ENCODE measurements at places on chromosomes 6 and 20.

DNA sequence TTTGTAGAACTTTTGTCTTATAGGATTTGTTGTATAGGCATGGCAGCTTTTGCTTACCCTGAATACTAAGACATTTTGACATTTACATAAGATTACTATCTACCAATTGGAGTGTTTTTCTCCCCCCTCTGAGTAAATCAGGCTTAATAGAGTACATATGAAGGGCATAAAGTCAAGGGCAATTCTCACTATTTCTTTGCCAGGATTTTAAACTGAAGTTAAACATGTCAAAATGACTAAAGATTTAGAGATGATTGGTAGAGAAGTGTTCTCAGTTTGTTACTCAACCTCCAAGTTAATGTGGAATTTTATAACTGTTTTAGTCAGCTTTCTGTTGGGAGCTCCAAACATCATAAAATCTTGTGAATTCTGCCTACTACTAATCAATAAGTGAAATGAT lies 157.8 kb downstream of the CDKAL1 start:
- no peak for DNase-seq

DNA sequence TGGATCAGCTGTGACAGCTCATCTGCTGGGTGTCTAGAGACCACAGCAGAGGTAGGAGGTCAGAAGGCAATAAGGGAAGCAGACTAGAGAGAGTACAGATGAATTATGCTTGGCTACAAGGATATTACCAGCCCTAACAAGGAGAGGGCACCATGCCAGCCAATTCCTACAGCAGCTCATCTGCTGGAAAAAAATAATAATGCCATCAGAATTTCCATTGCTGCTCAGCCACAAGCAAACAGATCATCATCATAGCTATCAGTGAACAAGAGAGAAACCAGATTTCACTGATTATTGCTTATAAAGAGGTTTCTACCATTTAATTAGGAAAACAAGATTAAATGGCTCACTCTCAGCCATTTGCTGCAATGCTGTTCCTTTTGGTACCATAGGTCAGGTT lies 66.5 kb downstream of the PSMG4 start:
- DNase-seq, result peak; percentile 48

- no peak for DNase-seq
Observed at GRCh38 chr6:45979311-45979710, 36.3 kb downstream of the CLIC5 start.

- peak; percentile 74 for DNase-seq
Observed at GRCh38 chr6:4253604-4254231, 118.3 kb upstream of the ECI2 start.

GRCh38 chr6:112503091-112503596 lies 156.0 kb downstream of the RFPL4B start:
- no peak for DNase-seq

GRCh38 chr6:139639507-139639906 lies 265.1 kb upstream of the CITED2 start:
- no peak for DNase-seq

- DNase-seq, result no peak
Observed at GRCh38 chr20:34337982-34338726, 24.9 kb upstream of the ITCH start.

GRCh38 chr6:154010371-154010770 lies 28.7 kb upstream of the OPRM1 start:
- DNase-seq, result no peak

GRCh38 chr6:76861403-76861802 lies 601.9 kb downstream of the HTR1B start:
- DNase-seq, result peak; percentile 26

- no peak for DNase-seq
Observed at GRCh38 chr6:166437661-166438060, 54.9 kb upstream of the MPC1 start.

GRCh38 chr6:90586546-90586835 lies 381 bp downstream of the MAP3K7 start:
- no peak for DNase-seq

DNA sequence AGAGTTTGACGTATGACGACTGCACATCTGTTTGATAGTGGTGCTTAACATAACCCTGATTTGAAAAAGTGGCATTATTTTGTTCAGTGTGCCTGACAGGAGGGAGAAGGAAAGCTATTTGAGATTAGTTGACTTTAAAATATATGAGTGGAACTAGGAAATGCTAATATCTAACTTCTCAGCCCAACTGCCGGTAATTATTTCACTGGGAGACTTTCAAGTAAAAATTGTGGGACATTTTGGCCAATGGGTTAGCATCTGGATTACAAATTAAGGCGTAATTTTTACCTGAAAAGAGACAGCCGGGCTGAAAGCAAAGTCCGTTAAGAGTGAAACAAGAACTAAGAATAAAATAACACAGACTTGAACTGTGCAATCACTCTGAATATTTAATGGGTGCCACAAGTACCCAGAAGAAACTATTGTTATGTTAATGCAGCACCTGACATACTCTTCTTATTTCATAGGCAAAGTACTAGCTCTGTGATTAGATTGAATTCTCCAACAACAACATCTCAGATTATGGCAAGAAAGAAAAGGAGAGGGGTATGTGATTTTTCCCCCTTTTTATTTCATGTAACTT lies 2.0 kb downstream of the HEY2 start:
- DNase-seq, result no peak

GRCh38 chr6:16901306-16901705 lies 140.0 kb upstream of the ATXN1 start:
- no peak for DNase-seq

GRCh38 chr20:39839399-39840119 lies 849.5 kb downstream of the MAFB start:
- DNase-seq, result no peak

- peak; percentile 6 for DNase-seq
Observed at GRCh38 chr6:105793130-105793529, 293.0 kb upstream of the PRDM1 start.

- no peak for DNase-seq
Observed at GRCh38 chr6:74366634-74367033, 670.6 kb downstream of the CD109 start.

- DNase-seq, result no peak
Observed at GRCh38 chr6:24536466-24536865, 41.7 kb downstream of the ALDH5A1 start.

- DNase-seq, result peak; percentile 63
Observed at GRCh38 chr20:25299806-25300205, 51.9 kb downstream of the PYGB start.

DNA sequence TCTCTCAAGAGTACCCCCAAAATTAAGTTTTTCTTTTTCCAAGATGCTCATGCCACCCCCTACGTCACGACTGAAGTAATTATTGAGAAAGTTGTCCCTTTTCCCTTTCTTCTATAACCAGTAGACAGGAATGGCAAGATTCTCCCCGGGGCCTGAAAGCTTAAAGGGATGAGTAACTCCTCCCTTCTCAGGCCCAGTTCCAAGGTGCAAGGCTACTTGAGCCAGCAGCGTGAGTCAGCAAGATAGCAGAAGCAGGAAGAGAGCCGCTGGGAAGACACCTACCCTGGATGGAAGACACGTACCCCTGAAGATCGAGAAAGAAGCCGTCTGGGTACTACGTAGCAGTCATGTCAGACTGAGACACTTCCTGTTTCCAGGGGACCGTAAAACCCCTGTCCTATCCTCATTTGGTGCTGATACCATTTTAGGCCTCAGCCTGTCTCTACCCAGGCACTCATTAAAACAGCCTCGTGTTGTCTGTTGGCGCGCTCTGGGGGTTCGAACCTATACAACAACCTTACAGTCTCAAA lies 241.0 kb downstream of the ADGRG6 start:
- DNase-seq, result peak; percentile 88

- DNase-seq, result no peak
Observed at GRCh38 chr6:116102873-116103272, 2.2 kb downstream of the NT5DC1 start.

DNA sequence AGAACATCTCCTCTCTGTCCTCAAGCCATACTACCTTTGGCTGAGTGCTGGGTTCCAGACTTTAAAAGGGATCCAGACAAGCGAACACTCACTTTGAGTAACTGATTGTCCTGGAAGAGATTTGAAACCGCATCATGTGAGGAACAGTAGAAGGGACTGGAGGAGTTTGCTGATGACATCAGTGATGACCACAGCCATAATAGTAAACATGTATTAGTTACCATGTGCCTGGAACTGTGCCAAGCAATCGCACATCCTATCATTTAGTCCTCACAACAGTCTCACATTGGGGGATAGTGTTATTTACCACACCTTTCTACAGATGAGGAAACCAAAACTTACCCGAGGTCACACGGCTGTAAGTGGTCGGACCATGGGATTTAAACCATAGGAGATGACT lies 39.8 kb downstream of the ARMC2 start:
- DNase-seq, result no peak

GRCh38 chr6:166786704-166787293 lies 159.7 kb upstream of the RPS6KA2 start:
- peak; percentile 57 for DNase-seq

- peak; percentile 95 for DNase-seq
Observed at GRCh38 chr6:14499841-14500240, 382.3 kb downstream of the CD83 start.

DNA sequence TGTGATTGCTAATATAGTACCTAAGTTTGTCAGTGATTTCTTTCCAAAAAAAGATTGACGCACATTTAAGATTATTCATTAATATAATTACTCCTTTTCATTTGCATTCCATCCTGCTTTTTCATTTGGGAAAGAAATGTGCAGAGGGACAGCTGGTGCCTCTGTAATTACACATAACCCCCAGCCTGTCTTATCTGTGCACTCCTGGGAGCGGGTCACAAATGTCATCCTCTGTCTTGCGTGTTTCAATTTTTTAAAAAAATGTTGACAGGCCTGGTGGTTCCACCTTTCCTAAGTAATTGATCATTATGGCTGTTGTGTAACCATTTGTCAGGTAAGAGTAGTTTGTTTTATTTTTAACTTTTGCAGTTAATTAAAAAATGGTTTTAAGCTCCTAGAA lies 92.7 kb downstream of the SLX4IP start:
- DNase-seq, result no peak

DNA sequence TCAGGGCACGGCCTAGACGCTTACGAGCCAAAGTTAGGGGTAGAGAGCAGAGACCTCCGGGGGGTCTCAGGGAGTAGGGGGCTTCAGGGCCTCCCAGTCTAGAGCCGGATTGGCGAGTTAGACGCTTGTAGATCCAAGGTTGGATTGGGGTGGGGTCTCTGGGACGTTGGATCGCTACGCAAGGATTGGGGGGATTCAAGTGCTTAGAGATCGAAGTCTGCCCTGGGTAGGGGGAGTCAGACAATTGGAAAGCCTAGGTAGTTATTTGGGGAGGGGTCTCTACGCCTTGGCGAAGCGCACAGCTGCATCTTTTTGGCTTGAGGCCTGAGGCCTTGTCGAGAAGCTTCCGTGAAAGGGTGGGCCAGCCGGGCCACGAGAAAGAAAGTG lies 469 bp downstream of the STX16 start:
- no peak for DNase-seq

- no peak for DNase-seq
Observed at GRCh38 chr6:114068116-114068515, 97.2 kb upstream of the HDAC2 start.

DNA sequence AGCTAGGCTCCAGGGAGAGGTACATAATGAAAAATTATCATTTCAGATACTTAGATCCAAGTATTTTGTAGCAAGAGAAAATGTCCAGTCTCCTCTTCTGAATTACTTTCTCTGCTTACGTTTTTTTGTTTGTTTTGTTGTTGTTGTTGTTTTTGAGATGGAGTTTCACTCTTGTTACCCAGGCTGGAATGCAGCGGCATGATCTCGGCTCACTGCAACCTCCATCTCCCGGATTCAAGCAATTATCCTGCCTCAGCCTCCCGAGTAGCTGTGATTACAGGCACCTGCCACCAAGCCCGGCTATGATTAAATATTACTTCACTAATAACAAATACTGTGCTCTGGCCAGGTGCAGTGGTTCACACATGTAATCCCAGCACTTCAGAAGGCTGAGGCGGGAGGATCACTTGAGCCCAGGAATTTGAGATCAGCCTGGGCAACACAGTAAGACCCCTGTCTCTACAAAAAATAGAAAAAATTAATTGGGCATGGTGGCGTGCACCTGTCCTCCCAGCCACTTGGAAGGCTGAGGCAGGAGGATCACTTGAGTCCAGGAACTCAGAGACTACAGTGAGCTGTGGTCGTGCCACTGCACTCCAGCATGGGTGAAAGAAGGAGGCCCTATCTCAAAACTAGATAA lies 155.0 kb upstream of the JARID2 start:
- no peak for DNase-seq

DNA sequence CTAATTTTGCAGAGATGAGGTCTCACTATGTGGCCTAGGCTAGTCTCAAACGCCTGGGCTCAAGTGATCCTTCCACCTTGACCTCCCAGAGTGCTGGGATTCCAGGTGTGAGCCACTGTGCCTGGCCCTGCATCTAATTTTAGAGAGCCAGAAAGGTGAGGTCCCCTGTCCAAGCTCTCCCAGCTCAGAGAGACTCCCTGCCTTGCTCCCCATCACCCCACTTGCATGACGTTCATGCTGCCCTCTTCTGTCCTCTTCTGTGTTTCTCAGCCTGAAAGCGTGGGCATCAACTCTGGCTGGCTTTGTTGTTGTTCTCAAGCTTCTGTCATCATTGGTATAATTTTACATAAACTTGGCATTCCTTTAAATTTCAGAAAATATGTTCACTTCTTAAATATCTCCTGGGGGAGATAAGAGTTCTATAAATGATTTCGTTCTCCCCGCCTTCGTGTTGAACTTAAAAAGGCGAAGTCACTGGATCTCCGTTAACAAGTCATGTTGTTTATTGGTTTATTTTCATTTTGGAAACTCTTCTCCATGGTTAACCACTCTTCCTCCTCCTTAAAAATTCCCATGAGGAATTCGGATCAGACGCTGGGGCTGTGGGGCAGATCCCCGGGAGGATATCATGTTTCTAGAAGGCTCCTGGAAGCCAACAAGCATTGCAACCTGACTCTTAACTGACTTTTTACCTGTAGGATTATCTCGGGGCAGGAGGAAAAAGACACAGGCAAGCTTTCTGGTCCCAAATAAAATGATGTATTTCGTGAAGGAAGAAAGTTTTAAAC lies 13.2 kb upstream of the PARD6B start:
- no peak for DNase-seq

DNA sequence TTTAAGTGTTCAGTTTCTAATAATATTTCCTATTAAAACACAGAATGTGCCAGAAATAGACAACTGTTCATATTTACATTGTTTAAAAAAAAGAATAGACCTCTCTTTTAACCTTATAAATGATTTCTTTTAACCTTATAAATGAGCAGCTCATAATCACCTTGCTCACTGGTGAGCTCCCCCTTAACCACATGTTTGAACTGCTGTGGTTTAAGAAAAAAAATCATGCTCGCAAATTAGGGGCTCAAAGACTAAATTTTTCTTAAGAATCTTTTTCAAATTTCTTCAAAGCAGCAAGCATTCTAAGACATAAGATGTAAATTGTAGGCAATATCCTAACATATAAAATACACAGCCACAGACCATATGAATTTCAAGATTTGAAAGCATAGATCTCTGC lies 32.8 kb downstream of the FAM8A1 start:
- DNase-seq, result no peak

DNA sequence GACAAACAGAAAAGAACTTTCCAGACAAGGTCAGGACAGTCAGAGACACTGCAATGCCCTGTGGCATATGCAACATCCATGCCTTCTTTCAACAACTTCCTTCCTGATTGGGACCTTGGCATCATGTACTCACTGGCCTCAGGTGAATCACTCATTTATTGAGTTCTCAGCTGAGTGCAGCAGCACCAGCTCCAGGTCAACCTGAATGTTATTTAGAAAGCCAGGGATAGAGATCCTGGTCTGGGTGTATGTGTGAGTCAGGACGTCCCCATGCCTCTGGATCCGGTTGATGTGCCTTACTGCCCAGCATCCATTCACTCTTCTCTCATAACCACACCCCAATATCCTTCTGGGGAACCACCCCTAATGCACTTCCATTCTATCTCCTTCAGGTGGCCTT lies 54.4 kb downstream of the SNRNP48 start:
- peak; percentile 7 for DNase-seq

- no peak for DNase-seq
Observed at GRCh38 chr20:13271098-13271497, 50.0 kb downstream of the ISM1 start.

Measured in A172 (cell line).